Activated T-helper 17 cell treated with anti-CD3 and anti-CD28 coated beads, Interleukin-2, amount 50 U/mL, for 72 hours (primary cell): ENCODE measurements at places on chromosomes 12 and 14. TPM values are rescaled to one million over a fixed set of nuclear protein-coding genes. Genes with fewer than 3 reads are reported as not detected.

Gene ABHD12B
- not detected for total RNA-seq

Gene IGFBP6
- total RNA-seq = 6.0 TPM

Gene KRT83
- total RNA-seq = not detected

Gene BMP4
- total RNA-seq = 0.16 TPM

Gene PARP11
- total RNA-seq = 17.4 TPM

Gene CDH24
- total RNA-seq = 0.48 TPM

Gene CEBPE
- total RNA-seq = not detected

Gene SLC38A1
- 161 TPM for total RNA-seq

Gene C12orf54
- not detected for total RNA-seq
